Posterior vena cava (tissue), 2 donors: ENCODE measurements at places on chromosomes 7 and 10.
A peak's percentile ranks its signal among the peaks of the same experiment; 100 is the strongest.

DNA sequence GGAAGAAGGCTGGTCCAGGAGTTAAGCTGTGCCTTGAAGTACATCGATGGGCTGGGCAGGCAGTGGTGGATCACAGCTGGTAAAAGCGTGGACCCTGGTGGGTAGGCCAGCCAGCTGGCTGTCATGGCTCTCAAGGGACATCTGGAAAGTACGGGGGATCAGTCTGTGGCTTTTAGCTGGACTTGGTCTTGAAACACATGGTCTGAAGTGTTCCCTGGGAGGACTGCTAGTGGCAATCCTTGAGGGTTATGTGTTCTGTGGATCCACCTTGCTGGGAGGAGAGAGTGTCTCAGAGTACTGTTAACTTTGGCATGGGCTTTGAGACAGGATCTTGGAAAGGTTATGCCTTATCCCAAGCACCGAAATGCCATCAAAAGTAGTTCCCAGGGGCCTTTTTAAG, 754.3 kb downstream of the SUGCT start:
- DNase-seq = no peak

GRCh38 chr10:68032113-68032512, 43.0 kb downstream of the HERC4 start:
- no peak for DNase-seq

- peak; percentile 83 for DNase-seq
Measured at GRCh38 chr7:150974468-150975391, 3.4 kb downstream of the KCNH2 start.

DNA sequence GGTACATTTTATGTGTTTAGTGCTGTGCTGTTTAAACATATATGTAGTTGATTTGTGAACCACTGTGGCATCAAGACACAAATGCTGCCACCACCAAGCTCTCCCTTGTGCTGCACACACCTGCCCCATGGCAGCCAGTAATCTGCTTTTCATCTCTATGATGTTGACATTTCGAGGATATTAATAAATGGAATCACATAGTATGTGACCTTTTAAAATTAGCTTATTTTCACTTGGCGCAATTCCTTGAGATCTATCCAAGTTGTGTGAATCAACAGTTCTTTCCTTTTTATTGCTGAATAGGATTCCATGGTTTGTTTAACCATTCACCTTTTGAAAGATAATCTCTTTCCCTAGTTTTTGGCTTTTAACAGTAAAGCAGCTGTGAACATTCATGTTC, 73.1 kb downstream of the BMPR1A start:
- DNase-seq = no peak

GRCh38 chr7:44154703-44155102, 13.6 kb upstream of the MYL7 start:
- no peak for DNase-seq

DNA sequence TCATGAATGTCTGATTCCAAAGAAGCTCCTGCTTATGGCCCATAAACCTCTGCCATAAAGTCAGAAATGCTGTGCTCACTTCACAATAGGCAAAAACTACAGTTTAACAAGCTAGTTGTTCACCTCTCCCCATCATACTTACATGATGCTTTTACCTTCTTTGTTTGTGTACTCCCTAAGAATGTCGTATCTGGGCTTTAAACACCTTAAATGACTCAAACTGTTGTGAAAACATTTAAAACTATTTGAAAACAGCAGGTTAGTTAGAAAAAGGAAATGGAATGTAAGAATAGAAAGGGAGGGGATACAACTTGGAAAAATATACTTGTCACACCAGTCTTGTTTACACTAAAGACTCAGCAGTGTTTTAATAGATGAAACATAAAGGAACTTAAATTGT, 128.2 kb upstream of the AGR3 start:
- no peak for DNase-seq

- DNase-seq = no peak
Measured at GRCh38 chr10:58152673-58153263, 114.9 kb downstream of the IPMK start.

DNA sequence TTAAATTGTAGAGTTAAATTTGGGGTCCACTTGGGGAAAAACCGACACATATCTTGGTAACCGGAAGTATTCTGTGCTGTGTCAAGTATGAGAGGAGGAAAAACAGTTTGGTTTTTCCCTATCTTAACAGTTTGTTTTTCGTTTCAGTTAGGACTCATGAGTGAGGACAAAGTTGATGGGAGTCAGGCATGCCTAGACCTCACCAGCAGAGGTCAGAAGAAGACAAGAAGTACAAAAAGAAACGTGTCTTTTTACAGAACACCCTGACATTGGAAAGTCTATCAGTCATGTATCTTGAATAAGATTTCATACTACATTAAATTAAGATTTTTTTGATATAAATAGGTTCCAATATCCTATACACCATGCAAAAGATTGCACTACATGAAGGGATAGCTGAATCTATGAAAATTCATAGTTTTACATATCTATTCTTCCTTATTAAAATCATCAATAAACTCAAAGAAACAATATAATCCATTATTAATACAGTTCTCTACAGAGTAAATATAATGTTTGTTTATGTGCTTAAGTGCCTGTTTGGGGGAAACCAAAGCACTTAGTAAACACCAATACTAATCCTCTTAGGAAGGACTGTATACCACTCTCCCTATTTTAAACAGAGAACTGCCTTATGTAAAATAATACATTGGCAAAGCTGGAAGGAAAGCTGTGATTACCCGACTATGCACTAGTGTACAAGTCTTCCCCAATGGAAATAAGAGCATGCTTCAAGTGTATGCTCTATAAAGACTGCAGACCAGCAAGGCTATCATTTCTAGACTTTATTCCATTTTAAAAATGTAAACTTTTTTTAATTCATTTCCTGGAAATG, 95.6 kb downstream of the USP6NL start:
- no peak for DNase-seq

GRCh38 chr7:14336256-14336655, 346.8 kb upstream of the ETV1 start:
- DNase-seq = no peak

GRCh38 chr10:43214071-43214955, 52.6 kb downstream of the RASGEF1A start:
- no peak for DNase-seq

DNA sequence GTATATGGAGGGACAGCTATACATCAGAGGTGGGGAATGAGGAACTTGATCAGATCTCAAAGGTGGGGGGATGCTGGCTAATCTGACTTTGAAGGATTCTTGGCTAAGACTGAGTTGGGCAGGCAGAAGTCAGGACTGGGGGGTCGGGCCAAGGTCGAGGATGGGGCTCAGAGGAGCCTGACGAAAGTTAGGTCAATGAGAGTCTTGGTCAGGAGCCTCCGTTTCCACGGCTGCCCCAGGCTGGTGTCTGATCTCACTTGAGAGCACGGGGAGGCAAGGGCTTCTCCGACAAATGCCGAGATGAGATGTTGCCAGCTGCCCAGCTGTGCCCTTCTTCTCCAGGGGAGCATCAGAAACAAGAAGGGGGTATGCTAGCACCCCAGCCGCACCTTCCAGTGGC, 5.7 kb downstream of the SLC29A3 start:
- DNase-seq = no peak

GRCh38 chr10:23051855-23052331, 43.5 kb upstream of the MSRB2 start:
- no peak for DNase-seq

GRCh38 chr7:36707465-36707864, 16.8 kb downstream of the AOAH start:
- no peak for DNase-seq

DNA sequence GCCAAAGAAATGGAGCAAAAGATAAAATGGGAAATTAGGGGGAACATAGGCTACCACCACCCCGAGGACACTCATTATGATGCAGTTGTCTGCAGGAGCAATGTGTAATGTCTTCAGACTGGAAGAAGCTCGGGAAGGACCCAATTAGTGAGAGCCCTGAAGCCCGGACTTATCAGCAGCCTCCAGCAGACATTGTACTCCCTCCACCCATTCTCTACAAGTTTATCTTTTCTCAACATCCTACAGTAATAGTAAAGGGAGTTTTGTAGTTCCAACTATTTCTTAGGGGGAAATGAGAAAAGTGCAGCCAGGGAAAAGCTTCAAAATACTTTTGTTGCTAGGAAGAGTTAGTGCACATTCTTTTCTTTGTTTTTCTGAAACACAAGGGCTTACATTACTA, 657.3 kb upstream of the COBL start:
- no peak for DNase-seq

- DNase-seq = no peak
Measured at GRCh38 chr10:127200646-127201045, 4.3 kb upstream of the INSYN2A start.

- no peak for DNase-seq
Measured at GRCh38 chr10:73650537-73651331, 5.1 kb downstream of the SYNPO2L start.

GRCh38 chr10:102644066-102644645, at the start of gene TRIM8:
Gene TRIM8 (plus strand): TSS chr10:102644479. CDS start chr10:102644618, 139 bp downstream.
- DNase-seq = no peak

DNA sequence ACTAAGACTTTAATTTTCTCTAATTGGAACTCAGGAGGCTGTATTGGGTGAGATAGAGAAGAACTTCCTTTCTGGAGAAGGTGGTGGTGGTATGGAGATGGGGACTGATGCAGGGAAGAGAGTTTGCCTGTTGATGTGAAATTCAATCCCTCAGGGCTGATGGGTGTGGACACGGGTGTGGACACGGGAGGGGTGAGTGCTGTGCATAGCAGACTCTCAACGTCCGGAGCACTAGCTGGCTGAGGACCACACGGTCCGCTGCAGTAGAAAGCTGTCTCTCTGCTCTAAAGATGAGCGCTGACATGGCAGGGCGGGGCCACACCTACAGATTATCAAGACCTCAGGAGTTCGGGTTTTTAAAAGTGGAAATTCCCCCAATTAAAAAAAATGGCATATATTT, 148.5 kb upstream of the PITRM1 start:
- no peak for DNase-seq

DNA sequence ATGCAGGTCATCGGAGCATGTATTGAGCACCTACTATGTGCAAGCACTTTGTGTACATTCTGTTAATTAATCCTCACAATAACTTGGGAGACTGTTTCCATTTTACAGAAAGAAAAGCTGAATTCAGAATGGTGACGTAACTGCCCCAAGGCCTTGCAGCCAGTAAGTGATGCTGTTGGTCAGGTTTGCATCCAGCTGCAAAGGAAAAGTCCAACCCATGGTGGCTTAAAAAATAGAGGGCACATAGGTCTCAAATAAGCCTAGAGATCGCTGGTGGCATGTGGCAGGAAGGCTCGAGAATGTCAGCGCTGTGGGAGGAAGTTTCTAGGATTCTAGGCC, 83.8 kb upstream of the CHST15 start:
- DNase-seq = no peak

- DNase-seq = no peak
Measured at GRCh38 chr7:25037325-25037724, 57.3 kb upstream of the OSBPL3 start.

GRCh38 chr10:61942604-61943461, 41.3 kb downstream of the ARID5B start:
- no peak for DNase-seq

DNA sequence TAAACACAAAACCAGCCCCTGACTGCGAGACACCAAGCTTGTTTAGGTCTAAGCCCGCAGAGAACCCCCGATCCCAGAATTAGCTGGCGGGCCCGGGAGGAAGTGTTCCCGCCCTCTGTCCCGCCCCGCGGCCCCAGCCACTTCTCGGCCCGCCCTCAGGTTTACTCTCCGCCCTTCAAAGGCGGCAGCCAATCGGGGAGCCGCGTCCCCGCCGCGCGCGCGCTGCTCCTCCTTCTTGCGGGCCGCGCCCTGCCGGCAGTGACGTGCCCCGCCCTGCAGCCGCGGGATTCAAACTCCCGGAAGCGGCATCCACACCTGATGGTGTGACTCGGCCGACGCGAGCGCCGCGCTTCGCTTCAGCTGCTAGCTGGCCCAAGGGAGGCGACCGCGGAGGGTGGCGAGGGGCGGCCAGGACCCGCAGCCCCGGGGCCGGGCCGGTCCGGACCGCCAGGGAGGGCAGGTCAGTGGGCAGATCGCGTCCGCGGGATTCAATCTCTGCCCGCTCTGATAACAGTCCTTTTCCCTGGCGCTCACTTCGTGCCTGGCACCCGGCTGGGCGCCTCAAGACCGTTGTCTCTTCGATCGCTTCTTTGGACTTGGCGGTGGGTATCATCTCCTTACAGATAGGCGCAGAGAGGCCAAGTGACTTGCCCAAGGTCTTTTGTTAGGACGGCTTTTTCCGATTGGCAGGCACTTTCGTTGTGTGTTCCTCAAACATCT, at the start of gene CEP55:
Gene CEP55 (plus strand): TSS at position 291 of the 720 bp plus-strand sequence. CDS start 3,440 bp downstream, outside the sequence.
- DNase-seq = peak; percentile 98

GRCh38 chr10:44020322-44021111, 364.4 kb downstream of the CXCL12 start:
- peak; percentile 51 for DNase-seq

DNA sequence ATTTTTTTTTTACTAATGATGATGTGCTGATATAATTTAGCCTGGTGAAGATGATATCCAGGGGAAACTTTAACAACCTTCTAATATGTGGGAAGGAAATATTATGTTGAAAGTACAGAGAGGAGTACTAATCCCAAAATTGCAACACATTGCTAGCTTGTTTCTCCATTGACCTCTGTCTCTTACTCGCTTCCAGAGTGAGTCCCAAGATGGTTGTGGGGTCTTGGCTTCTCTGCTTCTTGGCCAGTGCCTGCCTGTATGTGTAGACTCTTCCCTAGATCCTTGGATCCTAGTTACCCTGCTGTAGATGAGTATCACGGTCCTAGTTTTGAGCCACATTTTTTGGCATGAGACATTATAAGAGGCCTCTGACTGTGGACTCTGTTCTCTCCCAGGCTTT, 17.5 kb downstream of the BMPER start:
- no peak for DNase-seq

DNA sequence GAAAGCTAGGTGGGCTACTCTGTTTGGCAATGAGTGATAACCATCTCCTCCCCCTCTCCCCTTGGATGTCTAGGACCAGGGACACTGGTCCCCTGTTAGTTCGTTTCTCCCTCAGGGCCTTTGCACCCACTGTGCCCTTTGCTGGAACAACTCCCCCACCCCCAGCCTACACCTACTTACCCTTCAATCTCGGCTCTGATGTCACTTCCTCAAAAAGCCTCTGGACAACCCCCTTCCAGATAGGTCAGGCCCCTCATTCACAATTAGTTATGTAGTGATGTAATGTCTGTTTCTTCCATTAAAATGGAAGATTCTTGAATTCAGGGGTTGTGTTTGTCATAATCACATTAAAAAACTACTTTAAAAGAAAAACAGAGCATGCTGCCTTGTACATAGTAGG, 152.9 kb downstream of the SNX10 start:
- no peak for DNase-seq

- DNase-seq = no peak
Measured at GRCh38 chr7:73723813-73724212, 4.3 kb upstream of the STX1A start.

GRCh38 chr7:45566386-45566785, 7.8 kb upstream of the ADCY1 start:
- no peak for DNase-seq

- DNase-seq = peak; percentile 26
Measured at GRCh38 chr7:73517241-73517995, 4.7 kb downstream of the BAZ1B start.

GRCh38 chr7:93897680-93898079, 7.1 kb upstream of the TFPI2 start:
- DNase-seq = no peak
